ENCODE measurements at places on chromosomes 7 and 10.

DNA sequence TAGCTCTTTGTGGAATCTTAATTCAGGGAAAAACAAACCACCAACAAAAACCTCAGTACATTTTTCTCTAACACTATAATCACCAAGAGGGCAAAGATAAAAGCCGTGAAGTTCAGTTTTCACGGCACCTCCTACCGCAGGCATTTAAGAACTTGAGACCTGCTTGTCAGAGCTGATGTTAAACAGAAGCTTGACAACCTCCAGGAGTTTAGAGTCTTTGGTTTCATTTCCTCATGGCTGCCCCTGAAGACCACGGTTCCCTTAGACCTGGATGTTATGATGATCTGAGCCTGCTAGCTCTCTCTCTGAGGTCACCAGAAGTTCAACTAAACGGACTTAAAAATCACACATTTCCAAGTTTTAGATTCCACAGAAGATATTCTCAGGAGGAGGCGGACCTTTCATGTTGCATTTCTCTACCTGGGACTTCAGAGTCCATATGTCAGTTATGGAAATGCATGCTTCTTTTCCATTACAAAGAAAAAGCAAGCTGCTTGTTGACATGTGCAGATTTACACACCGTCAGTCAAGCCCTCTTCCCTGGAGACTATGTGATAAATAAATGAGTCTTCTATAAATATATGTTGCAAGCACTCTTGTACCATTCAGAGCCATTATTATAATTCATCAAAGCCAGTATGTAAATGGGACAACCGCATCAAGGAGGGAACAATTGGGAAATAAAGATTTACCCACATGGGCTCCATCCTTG lies 258.0 kb downstream of the GFRA1 start:
- DNase-seq: no peak

DNA sequence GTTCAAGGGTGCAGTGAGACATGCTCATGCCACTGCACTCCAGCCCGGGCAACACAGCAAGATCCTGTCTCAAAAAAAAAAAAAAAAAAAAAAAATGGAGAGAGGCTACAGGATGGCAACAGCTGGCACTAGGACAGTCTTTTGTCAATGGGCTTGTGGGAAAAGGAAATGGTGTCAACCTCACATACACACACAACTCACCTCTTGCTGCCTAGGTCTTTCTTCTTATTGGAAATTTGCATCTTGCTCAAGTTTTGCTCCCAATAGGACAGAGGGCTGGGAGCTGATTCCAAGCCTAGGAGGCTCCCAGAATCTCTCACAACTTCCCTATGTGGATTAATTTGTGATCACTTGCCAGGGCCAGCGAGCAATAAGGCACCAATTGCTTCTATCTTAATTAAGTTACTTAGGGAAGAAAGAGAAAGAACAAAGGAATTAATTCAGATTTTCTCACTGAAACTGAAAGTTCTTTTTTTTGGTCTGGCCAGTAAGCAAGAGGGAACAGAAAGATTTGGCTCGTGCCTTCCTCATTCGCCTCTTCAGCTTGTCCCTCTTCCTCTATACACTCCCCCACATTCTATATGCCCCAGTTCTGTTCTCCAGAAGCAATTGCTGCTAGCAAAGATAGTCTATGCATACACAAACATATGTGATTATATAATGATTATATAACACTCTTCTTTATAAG lies 33.8 kb downstream of the MAP3K8 start:
- DNase-seq: no peak

DNA sequence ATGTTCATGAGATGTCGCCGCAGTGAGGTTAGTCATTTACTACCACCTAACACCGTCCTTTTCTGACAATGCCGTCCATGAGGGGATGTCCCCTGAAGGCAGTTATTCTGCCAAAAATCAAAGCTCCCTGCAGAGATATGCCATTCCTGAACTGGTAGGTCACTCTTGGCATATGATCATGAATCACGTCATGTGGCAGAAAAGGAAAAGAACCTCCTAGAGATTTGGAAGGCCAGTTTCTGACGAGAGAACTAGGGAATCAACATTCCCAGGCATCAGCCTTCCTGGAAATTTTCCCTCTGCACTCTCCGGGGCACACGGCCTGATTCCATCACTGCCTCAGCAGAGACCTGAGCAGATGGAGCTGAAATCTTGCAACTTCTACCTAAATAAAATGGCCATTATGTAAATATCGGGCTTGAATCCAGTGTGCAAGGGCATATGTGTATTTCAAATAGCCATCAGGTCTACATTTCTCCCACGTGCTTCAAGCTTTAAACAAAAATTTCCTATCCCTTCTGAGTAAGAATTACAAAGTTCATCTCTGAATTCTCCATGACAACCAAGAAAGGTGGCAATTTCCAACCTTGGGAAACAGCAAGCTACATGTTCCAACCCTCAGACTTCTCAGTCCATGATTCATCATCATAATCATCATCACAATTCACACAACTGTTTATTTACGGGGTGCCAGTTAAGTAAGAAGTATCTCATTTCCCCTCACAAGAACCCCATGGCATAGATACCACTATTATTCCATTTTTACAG lies 46.5 kb downstream of the AMPH start:
- DNase-seq: no peak

DNA sequence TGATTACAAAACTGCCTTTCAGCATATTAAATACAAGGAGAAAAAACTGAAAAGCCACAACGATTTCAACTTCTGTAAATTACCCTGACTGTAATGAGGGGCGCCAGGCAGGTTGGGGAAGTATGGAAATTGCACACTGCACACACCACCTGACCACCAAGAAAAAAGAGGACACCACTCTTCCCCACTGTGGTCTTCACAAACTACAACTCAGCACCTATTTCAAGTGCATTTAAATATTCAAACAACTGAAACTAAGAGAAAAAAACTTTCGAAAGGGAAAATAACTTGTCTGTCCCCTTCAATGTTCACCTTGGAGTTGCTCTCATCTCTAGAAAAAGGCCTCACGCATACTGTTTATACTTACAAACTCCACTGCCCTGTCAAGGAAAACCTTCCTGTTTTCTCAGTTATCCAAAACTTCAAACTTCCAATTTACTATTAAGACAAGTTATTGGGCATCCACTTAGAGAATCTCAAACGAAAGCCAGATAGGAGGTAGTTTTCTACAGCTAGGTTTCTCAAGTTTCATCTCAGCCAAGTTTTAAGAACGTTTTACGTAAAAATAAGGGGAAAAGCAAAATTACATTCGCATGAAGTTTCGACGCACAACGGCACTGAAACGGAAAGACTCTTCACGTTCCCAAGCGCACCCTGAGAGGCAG lies 1.4 kb downstream of the LARP4B start:
- DNase-seq: no peak

DNA sequence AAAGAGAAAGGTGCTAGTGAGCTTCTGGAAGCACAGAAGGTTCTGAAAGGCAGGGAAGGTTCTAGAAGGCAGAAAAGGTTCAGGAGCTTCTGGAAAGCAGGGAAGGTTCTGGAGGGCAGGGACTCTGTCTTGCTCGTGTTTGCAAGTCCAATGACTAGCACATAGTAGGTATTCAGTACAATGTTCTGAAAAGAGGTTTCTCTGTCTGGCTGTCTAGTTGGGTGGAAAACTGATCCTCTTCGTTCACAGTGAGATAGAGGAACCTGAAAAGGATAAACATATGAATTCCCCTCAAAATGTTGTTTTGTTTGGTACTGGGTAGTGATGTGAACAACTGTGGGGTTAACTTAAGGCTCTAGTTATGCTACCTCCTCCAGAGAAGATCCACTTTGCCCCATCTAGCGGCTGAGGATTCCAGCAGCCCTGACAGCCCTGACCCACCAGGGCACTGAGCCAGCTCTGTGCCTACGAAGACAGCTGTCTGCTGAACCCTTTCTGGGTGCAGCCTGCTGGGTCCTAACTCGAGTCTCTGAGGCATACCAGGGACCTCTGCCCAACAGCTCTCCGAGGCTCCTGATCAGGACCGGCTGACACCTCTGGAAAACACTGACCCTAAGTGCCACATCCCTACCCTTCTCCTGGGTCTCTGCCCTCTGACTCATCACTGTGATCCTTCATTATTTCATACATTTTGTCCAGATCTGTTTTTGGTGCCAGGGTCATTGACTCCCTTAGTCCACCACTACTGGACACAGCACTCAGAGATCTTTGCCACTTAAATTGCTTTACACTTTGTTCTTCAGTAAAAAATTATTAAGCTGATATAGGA lies 15.4 kb downstream of the PTPRN2 start:
- DNase-seq: peak; percentile 16

DNA sequence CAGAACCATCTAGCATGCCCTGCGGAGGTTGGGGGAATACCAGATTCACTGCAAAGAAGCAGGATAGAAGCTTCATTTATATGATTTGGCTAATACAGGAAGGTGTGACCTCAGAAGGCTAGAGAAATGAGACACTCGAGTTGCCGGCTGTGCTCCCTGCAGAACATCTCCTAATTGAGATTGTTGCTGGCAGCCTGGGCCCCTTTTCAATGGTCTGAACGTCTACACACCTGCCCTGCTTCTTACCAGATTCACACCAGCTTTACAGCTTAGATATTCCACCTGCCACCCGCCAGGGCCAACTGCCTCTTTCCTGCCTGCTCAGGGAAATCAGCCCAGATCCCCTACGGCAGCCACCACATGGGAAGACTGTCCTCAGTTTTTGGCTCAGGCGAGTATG lies 475.3 kb upstream of the AUTS2 start:
- DNase-seq: no peak

DNA sequence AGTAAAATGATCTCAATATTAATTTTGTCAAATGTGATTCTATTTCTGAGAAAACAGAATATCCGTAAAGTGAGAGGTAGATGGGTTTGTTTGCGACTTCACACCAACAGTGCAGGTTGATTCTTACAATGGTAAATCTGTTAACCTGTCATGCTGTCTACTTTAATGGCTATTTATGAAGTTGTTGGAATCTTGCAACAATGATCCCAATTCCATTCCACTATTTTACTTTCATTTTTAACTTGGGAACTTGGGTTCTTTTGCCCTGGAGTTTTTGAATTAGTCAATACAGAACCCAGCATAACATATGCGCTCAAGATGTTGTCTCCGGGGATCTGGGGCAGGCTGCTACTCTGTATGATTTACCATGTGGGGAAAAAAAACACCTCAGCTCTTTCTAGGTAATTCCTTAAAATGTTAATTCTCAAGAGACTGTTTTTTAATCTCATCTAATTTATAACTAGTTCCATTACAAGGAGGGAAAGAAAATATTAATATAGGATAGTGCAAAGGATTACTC lies 1.2 kb downstream of the LGI1 start:
- no peak for DNase-seq

- DNase-seq: no peak
Observed at GRCh38 chr10:131630772-131631258, 270.0 kb upstream of the PPP2R2D start.

DNA sequence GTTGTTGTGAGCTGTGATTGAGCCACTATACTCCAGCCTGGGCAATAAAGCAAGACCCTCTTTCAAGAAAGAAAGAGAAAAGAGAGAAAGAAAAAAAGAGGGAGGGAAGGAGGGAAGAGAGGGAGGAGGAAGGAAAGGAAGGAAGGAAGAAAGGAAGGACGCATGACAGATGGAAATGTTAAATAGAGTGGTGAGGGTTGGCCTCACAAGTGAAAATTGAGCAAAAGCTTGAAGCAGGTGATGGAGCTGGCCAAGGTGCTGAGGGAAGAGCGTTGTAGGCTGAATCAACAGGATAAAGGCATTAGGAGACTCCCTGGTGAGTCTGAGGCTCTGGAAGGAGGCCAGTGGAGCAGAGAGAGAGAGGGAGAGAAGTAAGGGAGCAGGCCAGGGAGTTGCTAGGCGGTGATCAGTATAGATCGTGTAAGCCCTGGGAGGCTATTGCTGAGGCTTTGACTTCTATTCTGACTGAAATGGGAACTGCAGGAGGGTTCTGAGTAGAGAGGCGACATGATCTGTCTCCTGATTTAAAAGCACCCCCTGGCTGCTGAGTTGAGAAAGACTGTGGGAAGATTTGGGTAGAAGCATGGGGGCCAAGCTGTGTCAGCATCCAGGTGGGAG lies 26.5 kb upstream of the TMEM248 start:
- no peak for DNase-seq

DNA sequence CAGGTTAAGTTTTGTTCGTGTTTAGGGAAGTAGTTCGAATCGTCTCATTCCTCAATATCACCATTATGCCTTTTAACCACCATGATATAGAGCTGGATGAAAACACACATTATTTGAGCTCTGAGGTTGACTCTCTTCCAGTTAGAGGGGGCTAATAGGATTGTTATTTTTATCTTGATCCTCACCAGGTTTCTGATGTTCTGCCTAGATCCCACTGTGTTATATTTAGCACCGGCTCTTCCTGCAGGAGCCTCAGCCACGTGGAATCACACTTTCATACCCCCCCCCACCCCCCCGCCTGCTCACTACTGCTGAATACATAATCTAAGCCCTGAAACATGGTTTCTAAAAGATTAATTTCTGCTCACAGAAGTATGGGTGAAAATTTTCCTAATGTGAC lies 88.3 kb downstream of the NRCAM start:
- DNase-seq: no peak

DNA sequence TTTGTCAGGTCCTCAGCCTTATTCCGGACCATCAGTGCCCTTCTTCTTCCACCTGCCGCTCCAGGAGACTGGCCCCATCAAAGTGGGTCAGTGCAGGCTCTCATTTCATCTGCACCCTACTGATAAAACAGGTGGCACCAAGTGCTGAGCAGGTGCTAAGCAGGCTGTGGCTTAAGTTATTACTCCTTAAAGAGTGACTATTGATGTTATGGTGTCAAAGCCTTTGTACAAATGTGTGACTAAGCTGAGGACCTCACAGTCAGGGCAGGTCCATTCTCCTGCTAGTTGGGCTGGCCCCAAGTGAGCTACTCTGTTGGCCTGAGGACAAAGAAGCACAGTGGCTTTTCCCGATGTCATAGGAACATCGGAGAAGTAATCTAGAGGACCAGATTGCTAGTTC lies 11.2 kb upstream of the CALD1 start:
- DNase-seq: no peak

GRCh38 chr10:34526758-34527730 lies 288.1 kb downstream of the PARD3 start:
- DNase-seq: no peak

GRCh38 chr10:95742485-95742884 lies 13.5 kb upstream of the ENTPD1 start:
- no peak for DNase-seq

DNA sequence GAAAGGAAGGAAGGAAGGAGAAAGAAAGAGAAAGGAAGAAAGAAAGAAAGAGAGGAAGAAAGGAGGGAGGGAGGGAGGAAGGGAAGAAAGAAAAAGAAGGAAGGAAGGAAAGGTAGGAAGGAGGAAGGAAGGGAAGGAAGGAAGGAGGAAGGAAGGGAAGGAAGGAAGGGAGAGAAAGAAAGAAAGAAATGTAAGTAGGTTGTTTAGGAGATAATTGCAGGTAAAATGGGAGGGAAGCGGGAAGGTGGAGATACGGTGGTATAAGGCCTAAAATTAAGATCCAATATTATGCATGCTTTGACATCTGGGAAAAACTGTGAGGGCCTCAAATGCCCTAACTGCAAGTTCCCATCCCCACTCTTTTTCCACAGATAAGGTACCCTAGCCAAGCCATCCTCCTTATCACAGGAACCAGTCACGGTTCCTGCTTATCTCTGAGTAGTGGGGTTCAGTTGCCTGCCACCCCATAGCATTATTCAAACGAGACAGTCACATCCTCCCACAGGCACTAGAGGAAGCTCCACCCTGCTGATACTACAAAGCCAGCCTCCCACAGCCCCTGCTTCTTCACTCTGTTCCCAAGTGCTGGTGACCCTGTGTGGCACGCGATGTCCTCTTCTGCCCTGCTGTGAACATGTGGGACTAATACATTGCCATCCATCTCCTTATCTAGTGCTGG lies 28.7 kb downstream of the ST8SIA6 start:
- no peak for DNase-seq

- no peak for DNase-seq
Observed at GRCh38 chr7:135877805-135878204, 99.4 kb downstream of the MTPN start.

All from amygdala (tissue), 56 donors.